HS-5 (cell line): ENCODE measurements at places on chromosomes 6 and 20.

DNA sequence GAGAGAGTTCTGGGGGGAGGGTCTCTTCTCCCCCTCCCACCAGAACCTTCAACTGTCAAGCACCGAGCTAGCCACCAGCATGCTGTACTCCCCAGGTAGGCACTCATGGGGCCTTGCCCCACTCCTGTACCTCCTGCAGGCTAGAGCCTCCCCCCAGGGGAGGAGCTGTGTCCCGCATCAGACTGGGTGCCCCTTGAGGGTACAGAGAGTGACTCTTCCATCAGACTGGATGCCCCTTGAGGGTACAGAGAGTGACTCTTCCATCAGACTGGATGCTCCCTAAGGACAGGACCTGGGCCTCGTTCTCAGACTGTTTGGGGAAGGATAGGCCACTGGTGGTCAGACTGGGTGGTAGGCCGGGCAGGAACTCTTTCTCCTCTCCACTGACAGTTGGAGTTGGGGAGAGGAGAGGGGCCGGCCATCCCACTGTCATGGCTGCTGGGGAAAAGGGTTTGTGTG, at the start of gene CAPN11:
Gene CAPN11 (plus strand): TSS at position 51 of the 459 bp plus-strand sequence. CDS start 29 bp downstream, at position 80.
- no peak for DNase-seq

DNA sequence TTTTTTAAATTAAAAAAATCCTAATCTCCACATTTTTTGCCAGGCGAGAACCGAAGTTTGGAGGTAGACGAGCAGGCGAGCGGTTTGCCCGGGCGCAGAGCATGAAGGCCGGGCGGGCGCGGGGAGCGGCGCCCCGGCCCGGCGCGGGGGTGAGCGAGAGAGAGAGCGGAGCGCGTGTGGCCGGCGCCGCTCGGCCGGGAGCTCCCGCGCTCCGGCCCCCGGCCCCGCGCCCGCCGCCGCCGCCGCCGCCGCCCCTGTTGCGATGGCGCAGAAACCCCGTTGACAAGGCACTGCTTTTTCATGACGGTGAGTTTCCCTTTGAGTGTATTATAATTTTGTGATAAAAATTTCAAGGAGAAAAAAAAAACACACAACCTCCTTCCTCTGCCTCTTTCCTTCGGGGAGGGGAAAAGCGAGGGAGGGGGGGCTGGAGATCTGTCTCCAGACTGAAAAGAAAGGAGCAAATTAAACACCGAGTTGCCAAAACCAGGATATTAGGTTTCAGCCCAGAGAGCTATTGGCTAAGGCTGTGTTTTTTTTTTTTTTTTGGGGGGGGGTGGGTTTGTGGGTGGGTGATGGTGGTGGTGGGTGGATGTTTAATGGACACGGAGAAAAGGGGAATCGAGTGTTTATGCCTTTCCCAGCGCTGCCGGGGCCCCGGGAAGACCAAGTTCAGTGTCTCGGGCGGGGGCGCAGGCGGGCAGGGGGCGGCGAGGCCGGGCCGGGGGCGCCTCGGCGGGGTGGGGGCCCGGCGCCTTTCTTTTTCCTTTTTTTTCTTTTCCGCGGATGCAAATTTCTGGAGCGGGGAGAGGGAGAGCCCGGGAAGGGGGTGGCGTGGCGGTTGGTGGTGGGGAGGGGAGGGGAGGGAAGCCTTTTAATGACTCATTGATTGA, at the start of gene BICRAL:
Gene BICRAL (plus strand): TSS at position 257 of the 893 bp plus-strand sequence. CDS start 39,971 bp downstream, outside the sequence.
- peak; percentile 62 for DNase-seq

DNA sequence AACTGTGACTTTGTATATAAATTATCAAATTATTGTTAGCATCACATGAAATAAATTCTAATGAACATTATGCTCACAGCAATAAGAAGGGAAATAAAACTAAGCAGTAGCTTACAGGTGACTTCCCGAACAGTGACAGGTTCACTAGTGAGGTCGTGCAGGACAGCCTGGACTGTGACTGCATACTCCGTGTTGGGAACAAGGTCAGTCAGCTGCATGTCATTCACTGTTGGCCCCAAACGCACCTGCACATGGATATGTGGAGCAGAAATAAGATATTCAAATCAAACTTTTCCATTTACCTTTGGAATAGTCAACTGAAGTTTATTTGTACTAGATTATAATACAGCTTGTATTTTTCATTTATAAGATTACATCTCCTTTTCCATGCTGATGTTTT, 60.6 kb downstream of the COL12A1 start:
- no peak for DNase-seq

- DNase-seq, result no peak
These were observed 221.9 kb upstream of the CDH4 start for GRCh38 chr20:61030130-61030529.

DNA sequence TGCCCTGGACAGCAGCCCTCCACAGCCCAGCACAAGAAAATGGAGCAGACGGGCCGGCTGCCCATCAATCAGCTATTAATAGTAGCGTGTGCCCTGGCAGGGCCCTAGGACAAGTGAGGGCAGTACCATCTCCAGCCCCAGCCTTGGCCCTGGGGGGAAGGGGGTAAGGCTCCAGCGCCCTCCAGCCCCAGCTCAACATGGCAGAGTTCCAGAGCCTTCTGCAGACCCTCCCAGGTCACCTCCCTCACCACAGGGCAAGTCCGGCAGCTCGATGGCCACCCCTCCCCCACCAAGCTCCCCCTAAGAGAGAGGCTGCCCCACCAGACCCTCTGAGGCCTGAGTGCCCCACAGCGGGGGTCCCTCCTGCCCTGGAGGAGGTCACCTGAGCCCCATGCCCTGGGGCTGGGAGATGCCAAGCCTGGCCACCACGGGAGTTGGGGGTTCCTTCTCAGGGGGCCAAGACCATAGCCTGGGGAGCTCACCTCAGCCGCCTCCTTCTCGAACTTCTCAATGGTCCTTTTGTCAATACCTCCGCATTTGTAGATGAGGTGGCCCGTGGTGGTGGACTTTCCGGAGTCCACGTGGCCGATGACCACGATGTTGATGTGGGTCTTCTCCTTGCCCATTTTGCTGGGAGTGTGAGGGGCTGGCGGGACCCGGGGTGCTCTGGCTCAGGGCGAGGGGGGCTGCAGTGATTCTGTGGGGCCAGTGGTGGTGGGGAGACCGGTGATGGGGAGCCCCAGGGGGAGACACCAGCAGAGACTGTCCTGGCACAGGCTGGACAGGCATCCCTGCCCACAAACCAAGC, 1.5 kb downstream of the EEF1A2 start:
- no peak for DNase-seq

GRCh38 chr6:149831308-149831820, 32.8 kb downstream of the LRP11 start:
- DNase-seq, result no peak

DNA sequence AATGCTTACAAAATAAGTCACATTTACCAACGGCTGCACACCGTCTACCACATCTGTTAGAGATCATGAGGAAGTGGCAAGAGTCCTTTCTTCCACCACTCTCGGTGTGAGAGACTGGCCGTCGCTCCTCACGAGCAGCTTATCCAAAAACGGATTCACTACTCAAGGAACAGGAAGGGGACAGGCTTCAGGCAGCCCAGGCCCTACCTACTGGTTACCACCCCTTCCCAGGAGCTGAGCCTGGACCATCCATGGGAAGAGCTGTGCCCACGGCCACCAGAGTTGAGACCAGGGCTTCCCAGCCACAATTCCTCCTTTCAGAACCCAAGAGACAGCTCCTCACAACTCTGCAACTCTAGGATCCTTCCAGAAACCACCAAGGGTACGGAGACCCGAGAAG, 37.0 kb downstream of the FOXF2 start:
- no peak for DNase-seq

DNA sequence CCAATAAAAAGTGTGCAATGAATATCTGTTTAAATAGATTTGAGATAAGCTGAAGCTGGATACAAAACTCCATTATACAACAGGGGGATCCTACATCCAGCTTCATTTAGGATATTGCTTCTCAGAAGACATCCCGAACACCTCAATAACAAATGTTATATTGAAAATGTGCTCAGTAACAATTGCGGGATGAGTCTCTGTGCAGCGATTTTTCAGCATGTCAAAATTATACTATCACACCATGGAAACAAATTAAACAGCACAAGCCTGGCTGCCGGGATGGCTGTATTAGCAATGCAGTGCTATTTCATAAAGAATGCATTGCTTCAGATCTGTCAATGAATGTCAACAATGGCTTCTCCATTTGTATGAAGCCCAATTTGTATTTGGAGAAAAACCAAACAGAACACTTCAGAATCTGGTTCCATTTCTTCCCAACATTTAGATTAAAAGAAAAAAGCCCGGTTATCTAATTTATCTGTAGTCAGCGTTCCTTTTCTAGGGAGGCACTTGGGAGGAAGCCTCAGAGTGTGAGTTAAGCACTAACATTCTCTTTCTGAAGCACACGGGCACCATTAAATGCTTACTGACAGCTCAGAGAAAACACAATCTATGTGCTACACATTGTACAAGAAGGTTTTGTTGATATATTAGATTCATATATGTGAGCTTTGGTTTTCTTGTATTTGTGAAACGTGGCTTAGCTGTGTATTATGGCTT, 310.9 kb upstream of the AGPAT4 start:
- no peak for DNase-seq

- no peak for DNase-seq
These were observed 22.3 kb downstream of the CAPN11 start for GRCh38 chr6:44180886-44181285.

DNA sequence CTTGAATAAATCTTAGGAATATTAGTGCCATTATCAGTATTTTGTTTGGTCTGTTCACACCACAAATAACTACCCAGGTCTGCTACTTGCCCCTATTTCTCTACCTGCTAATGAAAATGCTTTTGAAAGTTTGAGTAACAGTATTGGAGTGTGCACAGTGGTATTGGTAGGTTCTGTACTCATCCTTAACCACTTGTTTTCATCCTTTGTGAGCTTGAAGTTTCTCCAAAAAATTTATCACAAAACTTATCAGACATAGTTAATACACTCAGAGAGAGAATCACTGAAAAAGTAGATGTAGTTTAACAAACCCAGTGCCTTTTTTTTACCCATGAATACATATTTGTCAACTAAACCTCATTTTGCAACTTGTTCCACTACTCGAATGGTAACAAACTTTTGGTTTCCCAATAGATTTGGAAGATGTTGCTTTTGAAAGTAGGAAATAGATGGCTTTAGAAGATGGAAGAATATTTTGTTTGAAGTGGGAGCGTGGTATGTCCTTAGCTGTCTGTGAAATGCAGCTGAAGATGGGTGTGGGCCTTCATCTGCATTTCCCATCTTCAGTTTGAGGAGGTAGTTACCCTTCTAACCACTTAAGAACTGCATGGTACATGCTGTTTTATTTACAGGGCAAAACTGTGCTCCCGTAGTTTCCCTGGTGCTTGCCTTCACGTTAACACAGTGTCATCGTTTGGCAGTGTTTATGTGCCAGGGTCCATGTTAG, 9.0 kb downstream of the PTPN1 start:
- DNase-seq, result no peak

GRCh38 chr6:38480036-38480435, 159.7 kb downstream of the BTBD9 start:
- no peak for DNase-seq

- DNase-seq, result no peak
These were observed 166.1 kb downstream of the CDKAL1 start for GRCh38 chr6:20700375-20700774.

GRCh38 chr6:75345413-75345812, 60.8 kb upstream of the TMEM30A start:
- no peak for DNase-seq

DNA sequence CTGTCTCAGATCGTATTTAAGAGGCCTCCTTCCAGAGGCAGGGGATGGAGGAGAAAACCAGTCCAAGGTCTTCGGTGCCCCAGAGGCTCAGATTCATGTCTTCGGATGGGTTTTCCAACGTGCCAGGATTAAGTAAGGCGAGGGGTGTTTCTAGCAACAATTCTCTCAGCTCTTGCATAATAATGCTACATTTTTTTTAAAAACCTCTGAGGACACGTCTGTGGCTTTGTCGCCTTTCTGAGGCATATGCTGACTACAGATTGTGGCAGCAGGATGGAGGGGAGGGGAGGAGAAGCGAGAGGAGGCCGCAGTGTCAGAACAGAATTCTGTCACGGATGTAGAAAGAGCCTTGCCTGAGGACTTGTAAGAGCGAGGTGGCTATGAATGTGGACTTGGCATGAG, 17.7 kb upstream of the CCDC167 start:
- DNase-seq, result no peak

GRCh38 chr20:51752343-51752951, 15.7 kb downstream of the ATP9A start:
- DNase-seq, result peak; percentile 100

DNA sequence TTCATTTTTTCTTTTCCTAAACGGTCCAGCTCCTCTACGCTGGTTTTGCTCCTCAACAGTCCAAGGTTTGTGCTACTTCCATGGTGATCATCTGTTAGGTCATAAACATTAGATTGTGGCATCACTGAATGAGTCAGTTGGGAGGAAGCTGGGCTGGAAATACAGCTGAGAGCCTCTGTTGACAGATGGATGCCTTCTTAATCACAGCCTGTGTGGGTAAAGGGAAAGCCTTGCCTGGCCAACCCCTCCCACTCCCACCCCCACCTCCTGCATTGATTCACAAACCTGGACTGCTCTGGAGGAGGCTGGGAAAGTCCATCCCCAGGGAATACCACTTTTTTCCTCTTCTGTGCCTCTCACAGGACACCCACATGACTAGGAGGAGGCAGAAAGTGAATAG, 180.6 kb upstream of the CCN2 start:
- peak; percentile 88 for DNase-seq

DNA sequence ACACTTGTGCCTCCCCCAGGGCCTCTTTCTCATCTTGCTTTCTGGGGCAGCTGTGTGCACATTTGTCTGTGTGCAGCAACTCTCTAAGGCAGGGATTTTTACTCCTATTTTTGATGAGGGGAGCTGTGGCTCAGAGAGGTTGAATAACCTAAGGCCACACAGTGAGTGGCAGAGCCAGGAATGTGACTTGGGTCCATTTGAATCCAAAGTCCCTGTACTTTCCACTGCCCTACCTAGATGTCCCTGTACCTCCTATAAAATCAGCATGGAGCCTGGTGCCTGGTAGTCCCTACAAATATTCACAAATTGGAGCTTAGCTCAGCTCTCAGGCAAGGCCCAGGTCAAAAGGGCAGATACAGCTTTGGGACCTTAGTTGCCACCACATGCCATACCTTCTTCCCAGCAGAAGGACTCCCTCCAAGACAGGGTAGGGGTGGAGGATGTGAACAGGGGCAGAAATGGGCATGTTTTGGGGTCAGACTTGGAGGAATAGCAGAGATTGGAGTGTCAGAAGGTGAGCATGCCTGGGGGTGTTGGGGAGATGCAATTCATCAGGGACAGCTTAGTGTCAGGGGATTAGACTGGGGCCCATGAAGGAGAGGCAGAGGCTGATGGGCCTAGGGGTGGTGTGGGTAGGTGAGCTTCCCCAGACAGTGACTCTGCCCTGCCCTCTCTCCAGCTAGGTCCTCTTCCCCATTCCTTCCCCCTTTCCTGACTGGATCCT, 4.1 kb upstream of the VEGFA start:
- no peak for DNase-seq

DNA sequence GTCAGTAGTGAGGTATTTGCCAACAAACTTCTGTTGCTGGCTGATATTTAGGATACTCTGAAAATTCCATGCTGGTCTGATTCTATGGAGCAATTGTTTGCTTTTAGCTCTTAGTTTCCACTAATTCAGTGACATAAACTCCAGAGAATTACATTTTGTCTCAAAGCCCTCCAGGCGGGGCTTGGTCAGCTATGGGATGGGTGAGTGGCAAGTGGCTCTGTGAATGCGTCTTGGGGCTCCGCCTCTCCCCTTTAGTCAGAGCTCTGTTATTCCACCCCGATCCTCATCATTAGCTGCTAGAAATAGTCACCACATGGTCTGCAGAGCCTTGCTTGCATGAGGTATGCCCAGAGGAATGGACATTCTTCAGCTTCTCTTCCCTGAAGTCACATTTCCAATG, 540.6 kb downstream of the QKI start:
- peak; percentile 78 for DNase-seq
